ENCODE measurements at places on chromosomes 16 and 17. TPM values are rescaled to one million over a fixed set of nuclear protein-coding genes. Genes with fewer than 3 reads are reported as not detected.

CNTNAP1 gene
- 112 TPM for total RNA-seq

EFTUD2 gene
- 96.8 TPM for total RNA-seq

USP43 gene
- not detected for total RNA-seq

IL17C gene
- total RNA-seq = not detected

CNTNAP4 gene
- total RNA-seq = not detected

GLIS2 gene
- 7.8 TPM for total RNA-seq

PRM3 gene
- not detected for total RNA-seq

TLCD1 gene
- 6.1 TPM for total RNA-seq

GPR139 gene
- not detected for total RNA-seq

HOXB6 gene
- total RNA-seq = 2.3 TPM

PRR29 gene
- total RNA-seq = 0.20 TPM

RBL2 gene
- 57.7 TPM for total RNA-seq

PRCD gene
- 4.5 TPM for total RNA-seq

TMEM204 gene
- total RNA-seq = 18.9 TPM

TPSAB1 gene
- total RNA-seq = not detected

ACSM2A gene
- not detected for total RNA-seq

SRCIN1 gene
- total RNA-seq = not detected

PGP gene
- 11.0 TPM for total RNA-seq

MYL11 gene
- total RNA-seq = not detected

SYT17 gene
- total RNA-seq = 0.63 TPM

OR3A3 gene
- total RNA-seq = not detected

SCN4A gene
- under 0.01 TPM for total RNA-seq

PABPN1L gene
- not detected for total RNA-seq

KCNJ12 gene
- total RNA-seq = 4.5 TPM

AHSP gene
- total RNA-seq = not detected

Data from smooth muscle cell of the pulmonary artery (primary cell).